ENCODE measurements at places on chromosomes 3 and 15.

DNA sequence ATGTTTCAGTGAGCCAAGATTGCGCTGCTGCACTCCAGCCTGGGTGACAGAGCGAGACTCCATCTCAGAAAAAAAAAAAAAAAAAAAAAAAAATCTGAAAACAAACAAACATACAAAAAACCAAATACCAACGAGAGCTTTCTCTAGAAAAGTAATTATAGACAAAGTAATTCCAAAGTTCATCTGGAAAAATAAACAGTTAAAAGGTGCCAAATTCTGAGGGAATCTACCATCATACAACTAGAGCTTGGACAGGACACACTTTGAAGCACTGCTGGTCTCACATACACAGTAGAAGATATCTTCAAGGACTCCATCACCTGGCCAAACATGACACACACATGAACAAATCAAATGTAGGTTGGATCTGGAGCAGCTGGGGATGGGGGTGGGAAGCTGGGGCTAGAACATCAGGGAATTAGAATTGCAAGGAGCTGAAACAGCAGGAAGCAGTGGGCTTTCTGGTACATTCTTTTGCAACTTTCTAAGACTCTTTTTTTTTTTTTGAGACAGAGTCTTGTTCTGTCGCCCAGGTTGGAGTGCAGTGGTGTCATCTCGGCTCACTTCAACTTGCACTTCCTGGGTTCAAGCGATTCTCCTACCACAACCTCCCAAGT is 41.1 kb upstream of the CTSH start:
- no peak for DNase-seq

DNA sequence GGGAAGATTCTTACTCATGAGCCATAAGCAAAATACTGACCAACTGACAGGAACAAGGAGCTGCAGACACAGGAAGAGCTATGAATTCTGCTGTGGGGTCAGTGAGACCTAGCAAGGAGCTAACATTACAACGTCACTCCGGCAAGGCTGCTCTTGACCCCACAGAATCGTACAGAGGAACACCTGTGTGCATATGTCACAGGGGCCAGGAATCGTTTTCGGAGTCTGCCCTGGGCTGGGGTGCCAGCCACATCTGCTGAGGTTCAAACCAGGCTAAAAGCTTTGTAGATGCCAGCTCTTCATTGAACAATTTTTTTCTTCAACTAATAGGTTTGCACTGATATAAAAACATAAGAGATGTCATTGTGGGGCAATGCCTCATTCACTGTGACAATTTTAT is 82.6 kb downstream of the LRRK1 start:
- no peak for DNase-seq

- DNase-seq: peak; percentile 44
These were observed at the start of gene MRAS for GRCh38 chr3:138347960-138348753. Gene MRAS (plus strand): TSS chr3:138348579. CDS start chr3:138372884, 24,305 bp downstream.

GRCh38 chr15:33445984-33446383 is 135.2 kb downstream of the RYR3 start:
- no peak for DNase-seq

- peak; percentile 1 for DNase-seq
These were observed 371.7 kb upstream of the GBE1 start for GRCh38 chr3:82133070-82133606.

DNA sequence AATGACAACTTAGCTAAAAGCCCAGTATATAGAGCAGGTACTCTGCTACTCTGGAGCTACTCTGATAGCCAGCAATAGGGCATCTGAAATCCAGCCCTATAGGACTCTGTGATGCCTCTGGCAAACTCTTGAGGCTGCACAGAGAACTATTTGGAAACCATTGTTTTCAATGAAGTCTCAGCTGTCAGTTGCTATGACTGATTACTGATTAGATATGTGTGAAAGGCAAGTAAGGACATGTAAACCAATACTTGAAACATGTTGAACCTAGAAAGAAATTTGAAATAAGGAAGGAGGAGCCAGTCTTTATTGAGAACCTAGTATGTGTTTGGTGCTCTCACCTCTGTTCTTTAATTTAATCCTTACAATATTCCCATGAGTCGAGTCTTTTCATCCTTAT is 40.2 kb upstream of the CRTC3 start:
- DNase-seq: no peak

DNA sequence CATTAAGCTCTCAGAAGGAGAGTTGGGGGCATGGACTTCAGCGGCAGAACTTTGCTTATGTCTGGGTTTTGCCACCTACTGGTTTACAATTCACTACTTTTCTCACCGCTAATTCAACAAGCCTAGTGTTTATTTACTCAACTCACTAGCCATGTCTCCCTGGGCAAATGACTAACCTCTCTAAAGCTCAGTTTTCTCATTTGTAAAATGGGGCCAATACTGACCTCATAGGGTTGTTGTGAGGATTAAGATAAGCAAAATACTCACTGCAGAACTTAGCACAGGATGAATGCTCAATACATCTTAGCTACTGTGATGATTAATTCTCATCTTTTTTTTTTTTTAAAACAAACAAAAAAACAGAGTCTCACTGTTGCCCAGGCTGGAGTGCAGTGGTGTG is 106.3 kb downstream of the CADPS start:
- DNase-seq: no peak

- no peak for DNase-seq
These were observed 258.6 kb downstream of the TIGIT start for GRCh38 chr3:114552527-114552812.

DNA sequence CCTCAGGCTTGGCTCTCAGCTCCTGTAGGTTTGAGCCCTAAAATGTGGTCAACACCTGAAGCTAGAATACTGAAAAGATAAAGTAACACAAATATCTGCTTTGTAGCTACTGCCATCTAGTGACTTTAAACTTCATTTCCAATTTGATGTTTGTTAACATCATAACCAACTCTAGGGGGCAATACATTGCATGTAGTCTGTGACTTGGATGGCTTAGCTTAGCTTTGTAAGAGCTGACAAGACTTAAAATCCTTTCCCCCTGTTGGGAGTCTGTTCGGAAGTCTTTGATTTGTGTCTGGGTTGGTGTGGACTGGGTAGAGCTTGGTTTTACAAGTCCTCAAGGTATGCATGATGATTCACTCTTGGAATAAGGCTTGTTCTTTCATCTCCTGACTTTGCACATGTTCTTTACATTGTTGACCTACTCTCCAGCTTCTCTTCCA is 51.7 kb downstream of the SCN11A start:
- peak; percentile 26 for DNase-seq

DNA sequence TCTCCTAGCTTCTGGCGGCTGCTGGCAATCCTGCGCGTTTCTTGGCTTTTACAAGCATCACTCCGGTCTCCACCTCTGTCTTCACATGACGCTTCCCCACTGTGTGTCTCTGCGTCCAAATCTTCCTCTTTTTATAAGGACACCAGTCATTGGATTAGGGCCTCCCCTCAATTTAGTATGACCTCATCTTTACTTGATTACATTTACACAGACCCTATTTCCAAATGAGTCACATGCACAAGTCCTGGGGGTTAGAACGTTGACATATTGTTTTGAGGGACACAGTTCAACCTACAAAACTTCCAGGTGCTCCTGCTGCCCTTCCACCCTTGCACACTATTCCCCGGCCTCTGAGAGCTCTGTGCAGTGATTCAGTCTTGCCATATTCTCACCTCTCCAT is 215.3 kb downstream of the OPA1 start:
- DNase-seq: no peak

DNA sequence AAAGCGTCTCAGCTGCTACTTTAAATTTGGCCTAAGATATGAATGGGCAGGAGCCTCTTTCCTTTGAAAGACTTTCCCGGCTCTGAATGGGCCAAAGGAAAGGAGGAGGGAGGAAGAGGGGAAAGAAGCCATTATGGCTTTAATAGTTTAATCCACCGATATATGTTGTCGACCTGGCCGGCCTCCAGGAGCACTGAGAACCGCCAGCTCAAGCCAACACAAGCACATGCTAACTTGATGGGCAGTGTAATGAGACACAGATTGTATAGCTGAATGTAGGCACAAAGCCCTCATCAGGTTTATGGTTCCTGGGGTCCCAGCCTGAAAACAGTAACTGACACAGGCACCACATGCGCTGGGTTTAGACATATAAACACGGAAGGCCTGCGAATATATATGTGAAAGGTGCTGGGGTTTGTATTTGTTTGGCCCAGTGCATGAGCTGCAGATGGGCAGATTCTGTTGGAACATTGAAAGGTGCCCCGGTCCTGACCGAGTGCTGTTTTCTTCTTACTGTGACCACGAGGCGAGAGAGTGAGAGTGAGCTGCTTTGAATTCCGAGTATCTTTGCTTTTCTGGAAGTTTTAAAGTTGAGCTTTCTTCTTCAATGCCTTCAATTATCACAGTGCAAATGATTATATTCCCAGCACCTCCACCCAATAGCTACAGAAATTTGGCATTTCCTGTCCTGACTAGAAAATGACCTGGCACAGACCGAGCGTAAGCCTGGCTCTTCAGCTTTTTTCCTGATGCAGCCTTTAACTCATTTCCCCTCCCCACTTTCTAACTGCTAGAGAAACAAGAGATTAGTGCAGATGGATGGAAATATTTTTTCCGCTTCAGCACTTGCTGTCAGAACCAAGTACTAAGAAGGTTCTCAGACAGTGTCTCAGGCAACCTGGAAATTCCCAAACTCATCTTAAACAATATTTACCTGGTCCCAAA is 267.3 kb downstream of the RORA start:
- peak; percentile 22 for DNase-seq
